B cell (primary cell): ENCODE measurements at places on chromosomes 5 and 9. TPM values are rescaled to one million over a fixed set of nuclear protein-coding genes. Genes with fewer than 3 reads are reported as not detected.

PDE6A gene
- not detected in 2 replicates for total RNA-seq

FBP2 gene
- not detected in 2 replicates for total RNA-seq

BRINP1 gene
- total RNA-seq: not detected in 2 replicates

ASB6 gene
- 24.8 and 27.7 TPM in 2 replicates for total RNA-seq

LHX6 gene
- not detected in 2 replicates for total RNA-seq

FRMD3 gene
- total RNA-seq: 0.49 and 1.5 TPM in 2 replicates

FAXDC2 gene
- total RNA-seq: 0.24 TPM in 1 of 2 replicates, not detected in the other

PCDHGC4 gene
- 0.42 and 0.75 TPM in 2 replicates for total RNA-seq

SV2C gene
- 0.07 TPM in 1 of 2 replicates, not detected in the other for total RNA-seq

LRRC19 gene
- not detected in 2 replicates for total RNA-seq

RAB3C gene
- total RNA-seq: 0.20 and 0.32 TPM in 2 replicates

- H3K36me3 ChIP-seq: no peaks in the 10 kb centered on the region
- H3K27me3 ChIP-seq: no peaks in the 10 kb centered on the region
- no peak overlapping the region for H3K4me3 ChIP-seq
- no peaks in the 10 kb centered on the region for H3K4me1 ChIP-seq
These were observed 35.2 kb downstream of the MACIR start for GRCh38 chr5:103293719-103294118.

DNA sequence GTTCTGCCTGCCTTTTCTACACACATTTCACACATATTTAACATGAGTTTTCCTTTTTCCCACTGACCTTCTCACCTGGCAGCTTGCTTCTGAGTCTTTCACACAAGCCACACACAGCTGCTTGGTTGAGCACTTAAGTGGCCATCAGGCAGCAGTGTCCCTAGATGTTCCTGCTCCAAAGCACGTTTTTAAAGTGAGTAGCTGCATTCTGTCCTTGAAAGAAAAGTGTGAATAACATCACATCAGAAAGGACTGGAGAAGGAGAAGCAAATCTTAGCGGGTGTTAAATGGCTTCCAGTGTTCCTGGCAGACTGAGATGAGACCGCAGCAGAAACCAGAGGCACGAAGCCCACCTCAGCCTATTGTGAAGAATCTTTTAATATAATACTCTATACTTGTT is 209.2 kb upstream of the IRX4 start:
- DNase-seq: no peak
- H3K36me3 ChIP-seq: no peaks in the 10 kb centered on the region
- no peak overlapping the region for H3K4me3 ChIP-seq
- H3K4me1 ChIP-seq: no peaks in the 10 kb centered on the region
- no peaks in the 10 kb centered on the region for H3K27me3 ChIP-seq
- no peak overlapping the region for H3K27ac ChIP-seq

DNA sequence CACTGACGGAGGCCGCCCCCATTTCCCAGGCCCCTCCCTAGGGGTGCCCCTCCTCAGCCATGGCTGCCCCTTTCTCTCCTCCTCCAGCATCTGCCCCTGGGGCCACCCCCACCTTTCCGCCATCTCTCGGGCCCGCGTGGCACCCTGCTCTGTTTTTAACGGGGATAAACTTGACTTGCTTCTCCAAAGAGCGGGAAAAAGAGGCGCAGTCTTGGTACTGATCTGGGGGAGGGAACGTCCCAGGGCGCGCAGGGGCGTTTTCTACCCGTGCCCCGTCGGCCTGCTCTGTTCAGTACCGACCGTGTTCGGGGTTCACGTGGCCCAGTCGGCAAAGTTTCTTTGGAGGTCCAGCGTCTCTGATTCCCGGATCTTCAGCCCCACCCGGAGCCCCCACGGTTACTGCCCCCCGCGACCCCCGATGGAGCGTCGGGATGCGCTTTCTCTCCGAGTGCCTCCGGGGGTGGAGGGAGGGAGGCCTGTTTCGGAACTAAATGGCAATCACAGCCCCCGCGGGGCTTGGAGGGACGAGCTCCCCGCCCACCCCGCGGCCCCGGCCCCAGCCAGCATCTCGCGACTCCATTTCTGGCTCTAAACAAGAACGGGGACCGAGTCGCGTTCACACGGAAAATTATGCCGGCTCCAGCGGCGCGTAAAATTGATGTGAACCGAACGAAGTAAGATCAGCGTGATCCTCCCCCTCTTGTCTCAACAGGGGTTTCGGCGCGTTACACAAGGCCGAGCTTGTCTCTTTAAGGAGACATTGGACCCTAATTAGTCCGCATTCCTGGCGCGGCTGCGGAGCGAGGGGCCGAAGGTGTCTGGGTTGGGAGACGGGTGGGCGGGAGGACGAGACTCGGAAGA is 1.1 kb upstream of the TLE4 start:
- DNase-seq: peak; percentile 57
- H3K4me1 ChIP-seq: peaks cover 22% of the 10 kb centered on the region

- H3K27me3 ChIP-seq: no peaks in the 10 kb centered on the region
- no peak overlapping the region for H3K27ac ChIP-seq
- no peak overlapping the region for H3K4me3 ChIP-seq
- H3K36me3 ChIP-seq: no peaks in the 10 kb centered on the region
These were observed 251.8 kb downstream of the ZNF608 start for GRCh38 chr5:124494540-124495116.

DNA sequence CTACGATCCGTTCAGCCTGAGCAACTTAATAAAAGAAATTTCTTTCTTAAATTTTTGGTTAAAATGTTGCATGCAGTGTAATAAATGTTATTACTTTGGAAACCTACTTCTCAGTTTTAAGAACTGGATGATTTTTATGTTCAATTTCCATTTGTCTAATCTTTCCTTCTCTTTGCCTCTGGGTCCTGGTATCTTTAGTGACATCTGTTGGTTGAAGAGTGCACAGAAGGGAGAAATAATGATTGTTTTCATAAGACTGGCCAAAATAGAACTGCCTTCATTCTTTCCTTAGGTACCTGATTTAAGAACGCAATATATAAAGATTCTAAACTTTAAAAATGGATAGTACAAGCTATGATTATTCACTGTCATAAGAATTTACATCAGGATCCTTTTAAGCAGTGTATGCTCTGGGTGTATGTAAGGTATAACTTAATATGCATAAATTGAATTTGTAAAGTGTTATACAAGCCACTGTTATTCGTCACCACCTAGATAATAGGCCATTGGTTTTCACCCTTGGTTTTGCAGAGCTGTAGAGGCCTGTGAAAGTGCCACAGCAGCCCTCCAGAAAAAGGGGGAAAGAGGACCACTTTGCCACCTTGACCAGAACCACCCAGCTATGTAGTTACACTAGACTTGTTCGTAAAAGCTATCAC is 82.8 kb upstream of the TLX3 start:
- H3K4me3 ChIP-seq: no peak overlapping the region
- DNase-seq: no peak
- H3K36me3 ChIP-seq: no peaks in the 10 kb centered on the region
- H3K27me3 ChIP-seq: no peaks in the 10 kb centered on the region

GRCh38 chr9:136361754-136362449 is 1.6 kb downstream of the DNLZ start:
- H3K27ac ChIP-seq: no peak overlapping the region
- DNase-seq: no peak
- no peak overlapping the region for H3K4me3 ChIP-seq
- H3K4me1 ChIP-seq: peaks cover 5% of the 10 kb centered on the region
- H3K36me3 ChIP-seq: peaks cover 13% of the 10 kb centered on the region

GRCh38 chr5:103891151-103891550 is 328.6 kb upstream of the NUDT12 start:
- H3K36me3 ChIP-seq: no peaks in the 10 kb centered on the region
- H3K4me3 ChIP-seq: no peak overlapping the region
- H3K27ac ChIP-seq: no peak overlapping the region
- no peaks in the 10 kb centered on the region for H3K4me1 ChIP-seq
- H3K27me3 ChIP-seq: no peaks in the 10 kb centered on the region

DNA sequence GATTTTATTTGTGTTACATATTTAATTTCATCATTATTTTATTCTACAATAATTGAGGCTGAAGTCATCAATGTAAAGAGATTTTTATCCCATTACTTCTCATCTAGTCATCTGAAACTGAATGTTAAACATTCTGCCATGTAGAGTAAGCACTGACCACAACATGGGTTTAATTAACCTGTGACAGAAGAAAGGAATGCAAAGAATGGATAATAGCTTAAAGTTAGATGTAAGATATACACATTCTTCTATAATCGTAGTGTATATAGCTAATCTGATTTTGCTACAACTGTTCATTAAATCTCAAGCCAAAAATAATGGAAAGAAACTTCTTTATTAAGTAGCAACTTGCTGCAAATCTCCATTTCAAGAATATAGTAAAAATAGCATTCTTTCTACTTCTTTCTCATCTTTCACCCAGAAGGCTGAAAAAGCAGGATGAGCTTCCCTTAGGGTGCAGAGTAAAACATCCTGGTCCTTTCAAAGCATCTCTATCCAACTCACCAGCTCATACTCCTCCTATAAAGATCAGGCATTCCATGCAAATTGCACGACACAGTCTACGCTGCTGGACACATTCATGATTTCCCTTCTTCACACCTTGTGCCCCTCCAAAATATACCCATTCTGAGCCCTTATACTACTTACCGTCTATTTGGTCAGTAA is 115.2 kb downstream of the EFNA5 start:
- no peaks in the 10 kb centered on the region for H3K36me3 ChIP-seq
- H3K4me3 ChIP-seq: no peak overlapping the region
- H3K27me3 ChIP-seq: no peaks in the 10 kb centered on the region
- H3K27ac ChIP-seq: no peak overlapping the region
- no peaks in the 10 kb centered on the region for H3K4me1 ChIP-seq

GRCh38 chr5:66840511-66841013 is 244.4 kb downstream of the MAST4 start:
- H3K36me3 ChIP-seq: no peaks in the 10 kb centered on the region
- H3K4me3 ChIP-seq: no peak overlapping the region
- no peaks in the 10 kb centered on the region for H3K27me3 ChIP-seq

GRCh38 chr9:71669284-71669995 is 98.9 kb downstream of the CEMIP2 start:
- H3K27me3 ChIP-seq: no peaks in the 10 kb centered on the region
- no peaks in the 10 kb centered on the region for H3K4me1 ChIP-seq
- DNase-seq: no peak
- no peaks in the 10 kb centered on the region for H3K36me3 ChIP-seq

- no peaks in the 10 kb centered on the region for H3K36me3 ChIP-seq
- no peak overlapping the region for H3K27ac ChIP-seq
- H3K27me3 ChIP-seq: no peaks in the 10 kb centered on the region
- no peak overlapping the region for H3K4me3 ChIP-seq
- no peak for DNase-seq
These were observed 3.1 kb downstream of the AGXT2 start for GRCh38 chr5:35044649-35045048.

GRCh38 chr5:121199216-121199999 is 652.3 kb upstream of the FTMT start:
- H3K36me3 ChIP-seq: no peaks in the 10 kb centered on the region
- no peak for DNase-seq
- no peaks in the 10 kb centered on the region for H3K4me1 ChIP-seq
- no peaks in the 10 kb centered on the region for H3K27me3 ChIP-seq

DNA sequence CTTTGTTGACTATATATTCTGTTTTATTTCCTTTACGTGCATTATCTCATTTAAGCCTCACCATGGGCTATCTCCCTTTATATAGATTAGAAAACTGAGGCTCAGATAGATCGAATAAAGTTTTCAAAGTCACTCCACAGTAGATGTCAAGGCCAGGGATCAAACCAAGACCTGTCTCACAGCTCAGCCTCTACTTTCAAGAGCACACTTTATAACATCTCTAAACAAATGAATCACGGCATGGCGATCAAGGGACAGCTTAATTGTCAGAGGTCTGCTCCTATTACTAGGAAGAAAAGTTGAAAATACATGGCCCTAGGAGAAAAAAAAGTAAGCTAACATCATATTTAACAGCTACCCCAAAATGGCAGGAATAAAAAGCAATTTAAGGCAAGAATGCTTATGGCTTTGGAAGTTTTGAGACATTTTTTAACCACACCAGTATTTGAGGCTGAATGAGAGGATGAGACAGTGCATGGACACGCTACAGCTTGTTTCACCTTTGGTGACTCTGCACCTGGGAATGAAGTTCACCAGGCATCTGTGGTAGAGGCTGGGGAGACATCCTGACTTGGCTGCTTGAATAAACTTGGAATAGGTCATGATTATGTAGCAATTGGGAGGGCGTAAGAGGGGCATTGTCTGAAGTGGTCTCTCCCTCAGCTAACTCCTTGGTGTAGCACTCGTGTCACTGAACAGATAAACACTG is 486.8 kb upstream of the WWC1 start:
- no peaks in the 10 kb centered on the region for H3K36me3 ChIP-seq
- no peak overlapping the region for H3K4me3 ChIP-seq
- H3K27me3 ChIP-seq: no peaks in the 10 kb centered on the region

DNA sequence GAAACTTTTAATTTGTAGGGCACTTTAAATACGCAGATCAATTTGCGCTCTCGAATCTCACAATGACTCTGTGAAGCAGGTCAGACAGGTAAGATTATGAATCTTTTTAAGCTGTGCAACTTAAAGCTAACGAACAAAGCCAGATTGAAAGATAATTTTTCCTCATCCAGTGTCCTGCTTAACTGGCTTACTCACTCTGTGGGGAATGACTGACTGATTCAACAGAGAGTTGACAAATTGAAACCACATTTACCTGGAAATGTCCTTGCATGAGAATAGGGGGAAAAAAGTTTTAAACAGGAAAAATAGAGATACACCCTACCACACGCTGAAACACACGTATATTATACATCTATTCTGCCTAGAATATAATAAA is 187.9 kb downstream of the MAN2A1 start:
- no peaks in the 10 kb centered on the region for H3K4me1 ChIP-seq
- no peak overlapping the region for H3K4me3 ChIP-seq
- H3K36me3 ChIP-seq: no peaks in the 10 kb centered on the region
- no peak for DNase-seq

- no peak overlapping the region for H3K27ac ChIP-seq
- H3K36me3 ChIP-seq: no peaks in the 10 kb centered on the region
- H3K4me3 ChIP-seq: no peak overlapping the region
These were observed 362.9 kb downstream of the ADGRV1 start for GRCh38 chr5:90921418-90921973.

DNA sequence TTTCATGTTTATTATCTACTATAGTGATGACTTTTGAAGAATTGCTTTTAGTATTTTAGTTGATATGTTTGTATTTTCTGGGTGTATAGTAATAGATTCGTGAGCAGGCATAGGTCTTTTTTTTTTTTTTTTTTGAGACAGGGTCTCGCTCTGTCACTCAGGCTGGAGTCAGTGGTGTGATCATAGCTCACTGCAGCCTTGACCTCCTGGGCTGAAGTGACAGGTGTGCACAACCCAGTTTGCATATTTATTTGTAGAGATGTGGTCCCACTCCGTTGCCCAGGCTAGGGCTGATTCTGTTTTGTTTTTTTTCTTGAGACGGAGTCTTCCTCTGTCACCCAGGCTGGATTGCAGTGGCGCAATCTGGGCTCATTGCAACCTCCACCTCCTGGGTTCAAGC is 11.9 kb downstream of the ERBIN start:
- no peaks in the 10 kb centered on the region for H3K27me3 ChIP-seq
- peak; percentile 57 for DNase-seq
- no peak overlapping the region for H3K4me3 ChIP-seq
- peaks cover 24% of the 10 kb centered on the region for H3K4me1 ChIP-seq
- peaks cover 5% of the 10 kb centered on the region for H3K36me3 ChIP-seq

- H3K27me3 ChIP-seq: no peaks in the 10 kb centered on the region
- DNase-seq: no peak
- H3K36me3 ChIP-seq: no peaks in the 10 kb centered on the region
- peaks cover 21% of the 10 kb centered on the region for H3K4me1 ChIP-seq
- H3K4me3 ChIP-seq: no peak overlapping the region
These were observed 6.0 kb downstream of the SLC2A6 start for GRCh38 chr9:133472753-133473378.

- no peak overlapping the region for H3K4me3 ChIP-seq
- no peak for DNase-seq
- H3K27me3 ChIP-seq: no peaks in the 10 kb centered on the region
These were observed 159.9 kb downstream of the GOLPH3 start for GRCh38 chr5:32014096-32014745.

GRCh38 chr5:35247648-35248034 is 17.4 kb upstream of the PRLR start:
- no peak overlapping the region for H3K4me3 ChIP-seq
- H3K4me1 ChIP-seq: no peaks in the 10 kb centered on the region
- H3K27me3 ChIP-seq: peaks cover 7% of the 10 kb centered on the region
